Activated CD4-positive, CD25-positive, alpha-beta regulatory T cell treated with anti-CD3 and anti-CD28 coated beads, Interleukin-2, amount 50 U/mL, for 24 hours (primary cell): ENCODE measurements at places on chromosomes 2 and 18.
A peak's percentile ranks its signal among the peaks of the same experiment; 100 is the strongest.

DNA sequence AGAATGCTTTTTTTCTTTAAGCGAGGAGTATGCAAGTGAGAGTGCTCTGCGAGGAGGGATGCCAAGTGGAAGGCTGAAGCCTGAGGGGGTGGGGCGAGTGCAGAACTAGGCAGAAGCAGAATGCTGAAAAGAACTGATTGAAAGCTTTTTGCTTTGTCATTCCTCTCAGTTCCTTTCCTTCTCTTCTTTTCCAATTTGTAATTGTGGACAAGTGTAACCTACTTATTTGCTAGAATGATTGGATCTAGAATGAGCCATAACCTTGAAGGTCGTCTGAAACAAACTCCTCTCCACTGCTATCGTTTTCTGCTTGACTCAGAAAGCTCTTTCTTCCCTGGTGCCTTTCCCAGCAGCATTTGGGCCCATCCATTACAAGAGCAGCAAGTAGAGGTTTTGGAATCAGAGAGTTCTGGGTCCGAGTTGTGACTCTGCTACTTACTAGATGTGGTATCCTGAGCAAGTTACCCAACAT, 115.3 kb downstream of the METTL8 start:
- no peak for ATAC-seq

DNA sequence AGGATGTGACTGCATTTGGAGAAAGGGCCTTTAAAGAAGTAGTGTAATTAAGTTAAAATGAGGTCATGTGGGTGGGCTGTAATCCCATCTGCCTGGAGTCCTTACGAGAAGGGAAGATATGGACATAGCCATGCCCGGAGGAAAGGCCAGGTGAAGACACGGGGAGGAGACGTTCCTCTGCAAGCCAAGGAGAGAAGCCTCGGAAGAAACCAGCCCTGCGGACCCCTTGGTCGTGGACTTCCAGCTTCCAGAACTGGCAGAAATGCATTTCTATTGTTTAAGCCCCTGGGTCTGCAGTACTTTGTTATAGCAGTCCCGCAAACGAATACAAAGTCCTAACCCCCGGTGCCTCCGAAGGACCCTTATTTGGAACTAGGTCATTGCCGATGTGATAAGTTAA, 87.6 kb upstream of the TAF1B start:
- ATAC-seq = no peak

GRCh38 chr2:37394263-37394662, 49.8 kb downstream of the QPCT start:
- no peak for ATAC-seq

GRCh38 chr2:31922542-31923408, 88.0 kb downstream of the MEMO1 start:
- ATAC-seq = peak; percentile 35

DNA sequence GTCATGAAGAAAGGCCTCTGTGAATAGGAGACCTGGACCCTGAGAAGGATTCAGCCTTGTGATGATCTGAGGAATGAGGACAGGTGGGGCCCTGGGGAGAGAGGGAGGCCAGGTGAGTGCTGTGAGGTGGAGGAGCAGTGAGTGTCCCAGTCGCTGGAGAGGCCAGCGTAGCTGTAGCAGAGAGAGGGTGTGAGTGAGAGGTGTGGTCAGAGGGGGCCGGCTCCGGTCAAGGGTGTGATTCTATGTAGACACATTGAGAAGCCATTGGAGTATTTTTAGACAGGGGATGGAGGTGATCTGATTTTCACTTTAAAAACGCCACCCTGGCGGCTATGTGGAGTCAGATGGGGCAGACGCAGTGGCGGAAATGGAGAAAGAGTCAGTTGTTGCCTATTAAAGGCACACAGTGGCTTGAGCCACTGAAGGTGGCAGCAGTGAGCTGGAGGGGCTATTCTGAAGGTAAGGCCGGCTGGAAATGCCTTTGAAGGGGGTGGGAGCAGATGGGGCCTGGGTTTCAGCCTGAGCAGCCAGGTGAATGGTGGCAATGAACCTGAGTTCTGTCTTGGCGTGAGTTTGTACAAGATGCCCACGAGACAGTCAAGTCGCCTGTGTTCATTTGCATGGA, 55.6 kb downstream of the GREB1 start:
- no peak for ATAC-seq

DNA sequence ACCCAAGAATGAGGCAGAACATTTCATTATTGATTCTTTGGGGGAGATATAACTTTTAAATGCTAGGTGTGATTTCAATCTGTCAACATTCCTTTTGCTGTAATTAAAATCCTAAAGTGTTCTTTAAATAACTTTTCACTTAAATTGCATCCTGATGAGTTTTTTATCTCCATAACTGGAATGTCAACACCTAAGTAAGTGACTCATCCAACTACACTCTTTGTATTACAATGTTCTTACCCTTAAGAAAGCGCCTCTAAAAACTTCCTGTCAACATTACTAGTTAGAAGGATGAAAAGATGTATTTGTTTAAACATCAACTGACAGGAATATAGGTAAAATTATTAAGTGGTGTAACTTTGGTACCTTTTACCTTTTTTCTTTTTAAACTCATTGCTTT, 1657.0 kb downstream of the LRP1B start:
- ATAC-seq = no peak

DNA sequence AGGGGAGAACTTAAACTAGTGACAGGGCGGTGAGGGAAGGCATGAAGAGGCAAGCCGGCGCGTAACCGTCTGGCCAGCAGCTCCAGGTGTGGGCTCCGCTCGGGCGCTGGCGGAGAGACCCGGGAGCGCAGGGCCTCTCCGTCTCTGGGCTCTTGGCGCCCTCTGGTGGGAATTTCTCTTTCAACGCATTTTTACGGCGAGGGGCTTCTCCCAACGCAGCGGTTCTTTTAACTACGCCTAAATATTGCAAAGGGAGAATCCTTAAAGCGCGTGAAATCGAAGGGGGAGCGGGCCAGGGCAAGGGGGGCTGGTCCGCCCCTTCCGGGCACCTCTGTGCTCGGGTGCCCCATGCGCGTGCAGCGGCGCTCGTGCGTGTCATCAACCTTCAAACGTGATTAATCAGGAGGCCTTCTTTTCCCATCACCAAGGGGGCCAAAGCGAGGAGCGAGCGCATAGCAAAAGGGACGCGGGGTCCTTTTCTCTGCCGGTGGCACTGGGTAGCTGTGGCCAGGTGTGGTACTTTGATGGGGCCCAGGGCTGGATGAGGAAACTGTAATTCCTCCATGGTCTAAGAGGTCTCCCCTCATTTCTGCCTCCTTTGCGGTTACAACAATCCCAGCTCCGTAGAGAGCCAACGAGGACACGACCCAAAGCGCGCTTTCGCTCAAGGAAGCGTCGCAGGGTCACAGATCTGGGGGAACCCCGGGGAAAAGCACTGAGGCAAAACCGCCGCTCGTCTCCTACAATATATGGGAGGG, 762 bp upstream of the GAD1 start:
- peak; percentile 51 for ATAC-seq

DNA sequence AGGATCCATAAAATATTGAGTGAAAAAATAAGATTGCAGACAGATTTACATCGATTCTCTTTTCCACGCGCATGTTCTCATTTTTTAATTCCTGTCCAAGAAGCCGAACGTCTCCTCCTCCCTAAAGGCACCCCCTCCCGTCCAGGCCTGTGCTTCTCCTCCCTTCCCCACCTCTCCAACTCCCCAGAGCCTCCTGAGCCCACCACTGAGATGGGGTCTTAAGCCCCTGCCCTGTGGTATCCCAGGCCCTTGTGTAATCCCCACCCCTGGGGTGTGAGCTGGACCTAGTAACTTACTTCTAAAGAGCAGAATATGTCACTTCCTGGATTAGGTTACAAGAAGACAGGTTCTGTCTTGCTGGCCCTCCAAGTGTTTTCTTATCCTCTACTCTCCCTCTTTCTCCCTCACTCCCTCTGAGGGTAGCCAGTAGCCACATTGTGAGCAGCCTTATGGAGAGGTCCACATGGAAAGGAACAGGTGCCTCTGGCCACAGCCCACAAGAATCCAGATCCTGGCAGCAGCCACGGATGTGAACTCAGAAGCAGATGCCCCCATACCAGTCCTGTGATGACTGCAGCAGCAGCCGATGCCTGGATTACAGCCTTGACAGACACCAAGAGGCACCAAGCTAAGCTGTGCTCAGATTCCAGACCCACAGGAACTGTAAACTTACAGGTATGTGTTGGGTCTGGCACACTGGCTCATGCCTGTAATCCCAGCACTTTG, 39.6 kb upstream of the OTOS start:
- ATAC-seq = no peak
